DND-41 (cell line): ENCODE measurements at places on chromosomes 5 and 9.

- no peak for DNase-seq
Measured at GRCh38 chr5:84383816-84384603, 670 bp downstream of the EDIL3 start.

DNA sequence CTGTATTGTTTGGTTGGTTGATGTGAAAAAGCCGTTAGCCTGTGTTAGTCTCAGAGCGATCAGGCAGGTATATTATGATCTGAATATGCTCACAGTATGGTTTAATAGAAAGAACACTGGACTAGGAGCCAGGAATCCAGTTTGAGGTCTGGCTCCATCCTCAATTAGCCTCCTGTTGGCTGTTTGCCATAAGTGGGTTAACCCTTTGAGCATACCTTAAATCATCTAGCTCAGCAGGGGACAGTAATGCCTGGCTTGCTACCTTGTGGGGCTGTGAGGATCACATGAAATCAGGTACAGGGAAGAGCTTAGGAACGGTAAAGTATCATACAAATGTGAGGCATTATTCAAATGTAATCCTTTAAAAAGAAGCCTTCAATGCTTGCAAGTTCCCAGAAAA is 104.7 kb downstream of the CMYA5 start:
- no peak for DNase-seq

DNA sequence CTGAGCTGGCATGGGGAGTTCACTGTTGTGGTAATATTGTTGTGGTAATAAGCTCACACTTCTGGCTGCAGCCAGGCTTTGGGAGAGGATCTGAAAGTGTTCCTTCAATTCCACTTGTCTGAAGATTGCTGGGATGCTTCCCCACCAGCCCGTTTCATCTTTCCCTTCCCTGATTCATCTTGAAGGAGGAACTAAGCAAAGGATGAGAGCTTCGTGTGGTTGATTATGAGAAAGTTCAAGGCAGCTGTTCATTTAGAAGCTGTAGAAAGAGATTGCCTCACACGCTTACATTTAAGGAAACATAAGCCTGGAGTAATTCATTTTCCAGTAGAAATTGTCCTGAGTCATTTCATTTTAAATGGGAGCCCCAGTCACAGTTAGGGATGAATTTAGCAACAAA is 122.4 kb upstream of the GAS1 start:
- no peak for DNase-seq

DNA sequence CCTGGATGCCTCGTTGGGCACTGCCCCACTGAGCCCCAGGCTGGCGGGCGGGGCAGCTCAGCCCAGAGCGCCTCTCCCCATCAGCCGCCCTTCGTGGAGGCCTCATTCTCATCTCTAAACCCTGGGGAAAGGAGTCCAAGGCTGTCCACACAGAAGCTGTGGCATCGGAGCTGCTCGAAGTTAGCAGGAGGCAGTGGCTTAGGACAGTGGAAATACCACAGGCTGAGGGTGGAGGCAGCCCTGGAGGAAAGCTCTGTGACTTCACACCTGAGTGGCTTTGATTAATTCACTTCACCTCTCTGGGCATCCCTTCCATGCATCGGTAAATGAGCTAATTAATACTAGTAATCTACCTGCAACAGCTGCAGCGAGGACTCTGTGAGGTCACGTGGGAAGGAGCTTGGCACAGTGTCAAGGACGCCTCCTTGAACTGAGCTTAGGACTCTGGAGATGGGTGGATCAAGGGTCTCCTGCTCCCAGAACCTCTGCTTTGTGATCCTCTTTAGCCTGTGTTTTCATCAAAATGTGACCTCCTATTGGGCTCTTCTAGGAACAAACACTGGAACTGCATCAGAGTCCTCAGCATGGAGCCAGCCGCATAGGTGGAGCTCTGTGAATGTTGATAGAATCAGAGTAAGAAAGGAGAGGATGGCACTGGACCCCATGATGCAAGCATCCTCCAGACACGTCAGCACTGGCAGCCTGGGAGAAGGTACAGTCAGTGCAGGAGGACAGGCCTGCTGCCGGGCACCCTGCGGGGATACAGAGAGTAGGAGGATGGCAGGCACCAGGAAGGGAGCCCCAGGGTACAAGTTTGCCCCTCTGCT is 842 bp upstream of the ANGPTL2 start:
- DNase-seq: no peak

- DNase-seq: no peak
Measured at GRCh38 chr9:92608909-92609445, 61.0 kb downstream of the IPPK start.
